ENCODE measurements at places on chromosomes 1 and 21.

DNA sequence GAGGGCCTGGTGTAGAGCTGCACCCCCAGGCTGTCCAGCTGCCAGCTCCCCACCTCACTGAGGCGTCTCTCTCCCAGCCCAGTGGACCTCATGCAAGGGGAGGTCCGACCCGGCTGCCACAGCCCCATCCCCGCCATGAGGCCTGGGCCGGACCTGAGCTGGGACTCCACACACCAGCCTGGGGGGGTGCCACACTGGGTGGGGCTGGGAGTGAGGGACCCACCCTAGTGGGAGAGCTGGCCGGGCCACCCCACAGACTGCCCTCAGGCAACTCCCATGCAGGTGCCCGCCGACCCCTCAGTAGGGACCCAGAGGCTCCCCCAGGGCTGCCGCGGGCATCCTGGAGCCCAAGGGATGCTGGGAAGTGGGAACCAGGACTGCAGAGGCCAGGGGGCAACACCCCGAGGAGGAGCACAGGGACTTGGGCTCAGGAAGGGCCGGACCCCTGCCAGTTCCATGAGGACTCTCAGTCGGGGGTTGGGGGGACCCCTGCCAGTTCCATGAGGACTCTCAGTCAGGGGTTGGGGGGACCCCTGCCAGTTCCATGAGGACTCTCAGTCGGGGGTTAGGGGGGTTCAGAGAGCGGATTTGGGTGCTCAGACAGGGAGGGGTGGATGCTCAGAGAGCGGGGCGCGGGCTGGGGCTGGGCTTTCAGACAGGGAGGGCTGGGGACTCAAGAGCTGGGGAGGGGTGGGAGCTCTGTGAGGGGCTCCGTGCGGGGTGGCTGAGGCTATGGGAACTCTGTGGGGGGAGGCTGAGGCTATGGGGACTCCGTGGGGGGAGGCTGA, 1.2 kb upstream of the RNF223 start:
- DNase-seq, result no peak

GRCh38 chr1:234361102-234361603, 12.1 kb upstream of the COA6 start:
- no peak for DNase-seq

- no peak for DNase-seq
Measured at GRCh38 chr21:45403825-45404729, 888 bp upstream of the COL18A1 start.

DNA sequence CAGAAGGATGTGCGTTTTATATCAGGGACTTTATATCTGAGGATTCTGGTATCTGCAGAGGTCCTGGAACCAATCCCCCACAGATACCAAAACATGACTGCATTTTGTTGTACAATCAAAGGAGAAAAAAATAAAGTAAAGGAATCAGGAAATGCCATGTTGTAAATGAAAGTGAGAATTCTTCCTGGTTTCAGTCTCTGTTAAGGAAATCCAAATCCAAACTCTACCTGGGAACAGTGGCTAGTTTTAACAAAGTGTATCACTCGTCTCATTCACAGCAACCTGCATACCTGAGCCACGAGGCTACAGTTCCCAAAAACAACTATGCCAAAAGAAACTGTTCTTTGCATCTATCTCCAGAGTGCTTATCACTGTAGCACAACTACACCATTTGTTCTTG, 77.3 kb upstream of the ATF3 start:
- no peak for DNase-seq

DNA sequence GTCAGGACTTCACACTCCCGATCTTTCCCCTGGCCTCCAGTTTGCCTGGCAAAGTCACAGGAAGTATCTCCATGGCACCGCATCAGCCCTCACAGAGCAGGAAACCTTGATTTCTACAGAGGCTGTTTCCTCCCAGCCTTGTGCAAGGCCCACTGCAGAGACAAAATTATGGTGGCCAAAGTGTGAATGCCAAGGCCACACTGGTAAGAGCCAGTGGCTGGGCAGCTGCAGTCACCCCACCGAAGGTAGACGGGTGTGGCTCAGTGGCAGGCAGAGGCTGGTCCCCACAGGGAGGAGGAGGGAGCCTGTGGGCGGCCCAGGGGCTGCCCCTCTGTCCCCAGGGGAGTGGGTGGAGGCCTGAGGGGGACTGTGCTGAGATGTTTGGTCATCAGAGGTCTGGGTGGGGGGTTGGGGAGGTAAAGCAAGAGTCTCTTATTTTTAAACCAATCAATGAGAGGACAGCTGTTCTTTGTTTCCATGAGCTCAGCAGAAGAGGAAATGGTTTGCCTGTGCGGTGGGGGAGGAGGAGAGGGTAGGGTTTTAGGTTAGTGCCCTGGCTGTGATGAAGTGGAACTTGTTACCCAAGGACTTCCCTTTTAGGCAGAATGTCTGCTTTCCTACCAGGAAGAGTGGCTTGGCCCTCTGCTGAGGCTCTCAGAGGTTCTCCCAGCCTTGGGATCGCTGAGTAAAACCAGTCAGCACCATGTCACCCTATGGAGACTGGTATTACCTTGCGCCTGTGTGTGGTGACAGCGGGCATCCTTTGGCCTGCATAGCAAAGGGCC, 18.0 kb upstream of the BTG2 start:
- DNase-seq, result peak; percentile 76

DNA sequence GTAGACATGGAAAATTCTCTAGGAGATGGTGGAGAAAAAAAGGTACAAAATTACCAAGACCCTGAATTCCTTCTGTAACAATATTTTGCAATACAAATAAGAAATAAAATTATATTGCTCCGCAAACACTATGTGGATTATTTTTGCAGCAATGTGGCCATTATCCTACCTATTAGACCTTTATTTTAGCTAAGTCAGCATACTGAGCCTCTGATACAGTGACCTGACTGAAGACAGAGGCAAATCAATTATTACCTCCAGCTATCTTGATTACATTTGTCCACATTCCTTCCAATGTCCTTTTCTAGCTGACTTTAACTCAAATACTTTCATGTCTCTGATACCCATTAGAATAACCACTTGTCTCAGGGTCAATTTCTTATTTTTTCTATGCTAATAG, 610.9 kb downstream of the LRRIQ3 start:
- DNase-seq, result no peak

- no peak for DNase-seq
Measured at GRCh38 chr21:45032332-45032731, 42.0 kb upstream of the ADARB1 start.

DNA sequence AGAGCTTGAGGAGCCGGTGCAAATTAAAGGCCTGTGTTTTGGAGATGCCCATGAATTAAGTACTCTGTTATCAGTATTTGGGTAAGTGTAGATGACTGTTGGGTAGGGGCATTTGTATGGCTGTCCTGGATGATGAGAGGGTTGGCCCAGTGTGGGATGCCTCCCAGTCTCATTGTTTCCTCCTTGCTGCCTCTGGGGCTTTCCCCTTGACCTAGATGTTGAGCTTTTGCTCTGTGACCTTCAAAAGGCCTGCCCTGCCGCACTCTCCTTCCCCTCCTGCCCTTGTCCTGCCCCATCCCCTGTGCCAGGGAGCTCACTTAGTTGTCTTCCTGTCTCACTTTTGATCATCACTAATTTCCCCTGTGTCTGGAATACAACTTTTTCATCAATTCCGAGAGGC, 10.0 kb downstream of the GALNT2 start:
- DNase-seq, result no peak

DNA sequence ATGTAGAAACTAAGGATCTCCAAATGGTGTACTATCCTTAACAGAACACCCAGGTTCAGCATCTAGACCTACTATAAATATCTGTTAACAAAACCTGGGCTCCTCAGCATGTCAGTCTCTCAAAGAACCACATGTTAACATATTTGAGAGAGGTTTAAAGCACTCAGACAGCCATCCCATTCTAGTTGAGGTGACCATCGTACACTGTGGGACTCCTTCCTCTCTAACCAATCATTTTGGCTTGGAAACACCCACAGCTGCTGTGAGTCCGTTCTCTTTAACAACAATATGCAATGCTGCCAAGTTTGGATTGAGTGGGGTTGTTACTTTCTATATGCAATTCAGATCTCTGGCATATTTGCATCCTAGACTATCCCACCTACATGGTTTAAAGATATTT, 105.8 kb downstream of the MRPL39 start:
- DNase-seq, result no peak

DNA sequence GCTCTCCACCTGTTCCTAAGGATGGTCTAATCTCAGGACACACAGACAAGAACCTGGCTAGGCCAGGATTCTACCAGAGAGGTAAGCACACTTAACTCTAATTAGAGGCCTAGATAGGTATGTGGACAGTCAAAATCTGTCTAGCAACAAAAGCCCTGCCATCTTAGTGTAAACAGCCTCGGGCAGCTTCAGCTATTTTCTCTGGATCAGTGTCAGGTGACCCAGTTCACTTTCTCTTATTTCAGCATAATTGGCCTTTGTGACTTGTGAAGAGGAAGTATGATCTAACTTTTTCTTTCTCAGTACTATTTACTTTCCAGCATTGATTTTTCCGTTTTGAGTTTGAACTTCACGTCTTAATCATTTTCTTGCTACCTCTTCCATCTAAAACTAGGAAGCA, 217.7 kb downstream of the CRB1 start:
- no peak for DNase-seq

DNA sequence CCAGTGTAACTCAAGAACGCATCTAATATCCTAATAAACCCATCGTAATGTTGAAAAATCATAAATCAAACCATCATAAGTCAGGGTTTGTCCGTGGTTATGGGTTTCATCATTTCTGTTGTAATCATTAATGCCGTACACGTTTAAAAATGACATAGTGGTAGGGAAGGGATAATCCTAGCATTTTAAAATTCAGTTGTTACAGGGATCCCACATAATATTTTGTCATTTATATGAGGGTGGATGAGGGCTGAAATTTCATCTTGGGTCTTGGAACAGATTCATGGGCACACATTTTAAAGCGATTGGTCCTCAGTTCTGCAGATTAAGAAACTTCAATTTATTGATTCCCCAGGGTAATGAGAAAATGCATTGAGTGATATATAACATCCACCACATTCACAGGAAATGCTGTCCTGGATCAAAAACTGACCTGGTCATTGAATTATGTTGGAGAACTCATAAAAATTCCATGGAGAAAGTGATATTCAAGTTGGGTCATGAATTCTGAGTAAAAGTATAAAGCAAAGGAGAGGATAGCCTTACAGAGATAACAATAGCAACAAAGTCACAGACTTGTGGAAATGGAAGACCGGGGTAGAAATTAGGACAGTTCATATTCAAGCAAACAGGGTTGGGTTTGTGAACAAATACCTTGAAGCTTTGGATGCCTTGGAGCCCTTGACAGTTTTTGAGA, 1527.3 kb upstream of the TPTE start:
- no peak for DNase-seq

DNA sequence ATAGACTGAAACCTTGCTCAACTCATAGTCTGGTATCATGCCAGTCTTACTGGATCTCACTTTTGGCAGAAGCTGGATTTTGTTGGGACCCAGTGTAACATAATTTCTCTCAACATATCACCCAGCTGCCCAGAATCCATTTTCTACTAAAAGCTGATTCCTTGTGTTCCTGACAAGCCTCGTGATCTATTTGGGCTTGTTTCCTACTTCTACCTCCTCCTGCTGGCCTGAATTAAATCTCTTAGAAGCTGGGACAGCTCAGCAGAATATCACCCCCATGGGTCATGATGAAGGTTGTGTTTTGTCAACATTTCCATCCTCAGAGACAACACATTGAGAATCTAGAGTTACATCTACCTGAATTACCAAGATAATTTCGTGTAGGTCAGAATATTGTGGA, 7.7 kb downstream of the GOLT1A start:
- no peak for DNase-seq

DNA sequence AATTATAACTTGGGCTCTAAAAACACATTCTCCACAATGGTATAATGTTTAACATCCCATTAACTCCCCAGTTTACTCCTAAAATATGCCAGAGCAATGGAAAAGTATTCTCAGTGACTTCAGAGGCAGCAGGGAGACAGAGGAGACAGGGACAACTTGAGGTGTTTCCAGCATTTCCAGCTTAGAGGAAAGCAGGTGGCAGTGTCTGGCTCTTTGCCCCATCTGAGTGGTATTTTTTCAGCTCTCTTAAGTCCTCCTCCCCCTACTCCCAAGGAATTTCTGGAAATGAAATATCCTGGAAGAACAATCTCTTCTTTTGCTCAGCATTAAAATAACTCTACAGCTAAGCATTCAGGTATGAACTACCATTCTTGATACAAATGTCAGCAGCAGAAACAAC, 10.8 kb upstream of the ERMAP start:
- no peak for DNase-seq
